Epithelial cell of esophagus (primary cell): ENCODE measurements at places on chromosomes 7 and 10.

- peak; percentile 79 for DNase-seq
These were observed 975 bp upstream of the USP54 start for GRCh38 chr10:73591935-73592699.

- no peak for DNase-seq
These were observed 47.9 kb downstream of the MTPN start for GRCh38 chr7:135929249-135929648.

DNA sequence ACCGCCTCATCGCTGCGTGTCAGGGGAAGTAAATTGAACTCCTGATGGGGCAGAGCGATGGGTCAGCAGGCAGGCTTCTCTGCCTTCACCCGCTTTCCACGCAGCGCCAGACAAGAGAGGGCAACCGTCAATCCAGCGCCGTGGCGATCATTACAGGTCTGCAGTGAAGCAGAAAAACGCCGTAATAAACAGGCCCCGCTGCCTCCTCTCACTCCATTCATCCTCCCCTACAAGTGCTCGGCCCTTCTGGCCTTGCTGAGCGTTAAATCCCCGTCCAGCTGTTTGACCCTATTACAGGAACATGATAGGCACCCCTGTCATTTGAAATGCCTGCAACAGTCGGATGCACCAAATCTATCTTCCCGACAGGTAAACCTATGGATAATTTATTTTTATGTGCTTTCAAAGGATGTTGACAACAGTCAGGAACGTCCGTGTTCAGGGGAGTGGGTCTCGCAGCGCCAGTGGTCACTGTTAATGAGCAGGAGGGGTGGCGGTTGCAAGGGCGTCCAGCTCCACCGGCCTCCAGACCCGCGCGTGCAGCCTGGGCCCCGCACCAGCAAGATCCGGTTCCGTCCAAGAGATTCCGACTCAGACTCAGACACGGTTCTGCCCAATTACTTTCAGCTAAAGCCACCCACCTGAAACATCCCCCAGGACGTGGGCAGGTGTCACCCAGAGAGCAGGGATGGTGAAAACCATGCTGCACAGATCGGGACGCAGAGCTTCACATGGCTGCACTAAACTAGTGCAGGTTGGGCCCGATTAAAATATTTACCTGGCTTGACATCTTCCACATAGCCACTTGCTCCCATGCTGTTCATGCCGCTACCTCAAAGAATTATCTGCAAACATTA is 508.0 kb upstream of the MGMT start:
- no peak for DNase-seq

DNA sequence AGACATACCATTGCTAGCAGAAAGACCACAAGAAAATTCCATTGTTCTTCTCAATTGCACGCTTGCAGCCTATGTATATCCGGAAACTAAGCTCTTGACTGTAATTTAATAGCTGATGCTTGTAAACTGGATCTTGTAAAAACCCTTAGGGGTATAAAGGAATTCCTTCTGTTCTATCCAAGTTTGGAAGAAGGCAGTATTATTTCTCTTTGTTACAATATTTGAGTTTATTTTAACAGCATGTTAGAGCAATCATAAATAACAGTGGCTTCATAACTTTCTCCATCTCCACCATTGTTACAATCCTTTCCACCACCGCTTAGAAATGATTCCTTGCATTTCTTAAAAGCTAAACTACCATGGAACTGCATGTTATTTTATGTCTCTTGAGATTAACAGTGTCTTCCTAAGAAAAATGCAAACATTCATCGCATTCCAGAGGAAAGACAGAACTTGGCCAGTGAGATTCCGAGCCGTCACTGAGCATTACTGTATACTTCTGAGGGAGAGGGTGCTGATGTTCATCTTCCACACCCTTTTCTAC is 92.5 kb downstream of the TRIL start:
- no peak for DNase-seq

- DNase-seq: no peak
These were observed 281.7 kb downstream of the BBS9 start for GRCh38 chr7:33411020-33411419.

DNA sequence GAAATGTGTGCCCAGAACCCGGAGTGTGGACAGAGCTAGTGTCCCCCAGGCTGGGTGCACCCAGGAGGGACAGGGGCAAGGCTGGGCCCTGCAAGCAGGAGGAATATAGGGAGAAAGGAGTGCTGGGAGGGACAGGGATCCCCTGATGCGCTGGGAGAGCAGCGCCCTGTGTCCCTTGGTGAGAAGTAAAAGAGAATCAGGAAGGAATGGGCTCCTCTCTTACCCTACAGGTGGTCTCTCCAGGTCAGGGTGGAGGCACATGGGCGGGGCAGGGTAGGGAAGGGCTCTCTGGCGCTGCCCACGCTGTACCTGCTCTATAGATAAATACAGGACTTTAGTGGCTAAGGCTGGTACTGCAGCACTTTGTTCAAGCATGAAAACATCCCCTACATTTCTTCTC is 753.8 kb downstream of the GRID1 start:
- no peak for DNase-seq

DNA sequence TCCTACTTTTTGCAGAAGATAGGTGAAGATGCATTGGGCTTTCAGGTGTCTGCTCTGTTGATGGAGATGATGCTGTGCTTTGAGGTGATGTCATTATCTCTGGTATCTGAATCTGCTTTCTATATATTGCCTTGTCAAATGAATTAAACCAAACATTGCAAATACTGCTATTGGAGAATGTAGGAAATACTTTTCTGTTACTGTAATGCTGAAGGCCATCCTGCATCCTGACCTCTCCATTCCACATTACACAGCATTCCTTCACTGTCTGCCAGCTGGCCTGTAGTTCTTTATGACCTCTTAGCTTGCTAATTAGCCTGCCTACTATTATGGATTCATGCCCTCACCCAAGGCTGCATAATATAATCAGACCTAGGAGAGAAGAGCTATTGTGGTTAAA is 73.2 kb downstream of the VCL start:
- no peak for DNase-seq

DNA sequence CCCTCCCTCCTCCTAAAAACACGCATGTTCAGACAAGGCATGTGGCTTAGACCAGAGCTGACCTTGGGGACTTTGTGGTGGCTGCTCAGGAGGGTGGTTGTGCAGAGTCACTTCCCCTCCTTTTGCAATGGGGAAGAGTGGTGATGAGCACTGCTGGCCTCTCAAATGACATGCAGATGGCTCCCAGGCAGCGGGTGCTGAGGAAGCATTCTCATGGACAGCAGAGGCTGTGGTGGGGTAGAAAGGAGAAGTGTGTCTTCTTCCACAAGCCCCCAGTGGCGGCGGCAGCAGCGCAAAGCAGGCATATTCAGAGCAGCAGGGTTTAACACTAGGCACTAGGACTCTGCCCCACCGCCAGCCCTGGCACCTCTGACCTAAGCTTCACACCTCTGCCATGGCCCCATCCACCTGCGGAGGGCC is 105.9 kb upstream of the ANLN start:
- no peak for DNase-seq

DNA sequence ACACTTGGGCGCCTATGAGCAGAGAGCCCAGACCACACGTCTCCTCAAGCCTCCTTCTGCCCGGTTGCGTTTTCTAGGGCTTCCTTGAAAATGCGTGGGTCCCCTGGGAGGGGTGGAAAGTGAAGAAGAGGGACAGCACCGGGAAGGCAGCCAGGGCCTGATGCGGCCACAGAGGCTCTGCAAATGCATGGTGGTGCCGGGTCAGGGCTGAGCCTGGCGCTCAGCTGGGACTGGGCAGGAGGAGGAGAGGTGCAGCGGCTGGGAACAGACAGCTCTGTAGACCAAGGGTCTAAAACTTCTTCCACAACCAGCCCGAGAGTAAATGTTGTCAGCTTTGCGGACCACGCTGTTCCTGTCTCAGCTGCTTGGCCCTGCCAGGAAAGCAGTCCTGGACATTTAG is 1.6 kb downstream of the DPYSL4 start:
- no peak for DNase-seq

DNA sequence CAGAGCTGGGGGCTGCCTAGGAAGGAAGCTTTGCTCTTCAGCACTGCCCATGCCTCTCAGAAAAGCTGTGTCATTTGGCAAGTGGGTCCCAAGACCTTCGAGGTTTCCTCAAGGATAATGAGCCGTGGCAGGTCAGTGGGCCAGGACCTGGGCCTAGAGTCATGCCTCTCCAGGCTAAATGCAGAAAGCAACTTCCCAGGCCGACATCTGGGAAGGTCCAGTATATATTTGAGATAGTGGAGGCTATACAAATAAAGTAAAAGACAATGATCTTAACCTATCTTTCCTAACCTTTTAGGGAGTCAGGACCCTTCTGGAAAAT is 2.4 kb upstream of the HOXA10 start:
- DNase-seq: no peak

GRCh38 chr7:16412274-16413254 is 8.8 kb downstream of the CRPPA start:
- DNase-seq: no peak

DNA sequence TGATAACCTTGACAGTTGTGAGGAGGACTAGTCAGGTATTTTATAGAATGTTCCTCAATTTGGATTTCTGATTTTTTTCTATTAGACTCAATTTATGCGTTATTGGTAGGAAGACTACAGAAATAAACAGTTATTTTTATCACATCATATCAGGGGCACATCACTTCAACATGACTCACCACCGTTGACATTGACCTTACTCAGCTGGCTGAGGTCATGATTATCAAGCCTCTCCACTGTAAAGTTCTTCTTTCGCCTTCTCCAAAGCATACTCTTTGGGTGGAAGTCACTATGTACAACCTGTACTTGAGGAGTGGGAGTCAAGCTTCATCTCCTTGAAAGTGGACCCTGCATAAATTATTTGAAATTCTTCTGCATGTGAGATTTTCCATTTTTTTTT is 194.3 kb upstream of the IGFBP3 start:
- no peak for DNase-seq

GRCh38 chr7:41875513-41875912 is 172.6 kb upstream of the INHBA start:
- no peak for DNase-seq

- no peak for DNase-seq
These were observed 3.1 kb downstream of the HERPUD2 start for GRCh38 chr7:35691827-35692307.

DNA sequence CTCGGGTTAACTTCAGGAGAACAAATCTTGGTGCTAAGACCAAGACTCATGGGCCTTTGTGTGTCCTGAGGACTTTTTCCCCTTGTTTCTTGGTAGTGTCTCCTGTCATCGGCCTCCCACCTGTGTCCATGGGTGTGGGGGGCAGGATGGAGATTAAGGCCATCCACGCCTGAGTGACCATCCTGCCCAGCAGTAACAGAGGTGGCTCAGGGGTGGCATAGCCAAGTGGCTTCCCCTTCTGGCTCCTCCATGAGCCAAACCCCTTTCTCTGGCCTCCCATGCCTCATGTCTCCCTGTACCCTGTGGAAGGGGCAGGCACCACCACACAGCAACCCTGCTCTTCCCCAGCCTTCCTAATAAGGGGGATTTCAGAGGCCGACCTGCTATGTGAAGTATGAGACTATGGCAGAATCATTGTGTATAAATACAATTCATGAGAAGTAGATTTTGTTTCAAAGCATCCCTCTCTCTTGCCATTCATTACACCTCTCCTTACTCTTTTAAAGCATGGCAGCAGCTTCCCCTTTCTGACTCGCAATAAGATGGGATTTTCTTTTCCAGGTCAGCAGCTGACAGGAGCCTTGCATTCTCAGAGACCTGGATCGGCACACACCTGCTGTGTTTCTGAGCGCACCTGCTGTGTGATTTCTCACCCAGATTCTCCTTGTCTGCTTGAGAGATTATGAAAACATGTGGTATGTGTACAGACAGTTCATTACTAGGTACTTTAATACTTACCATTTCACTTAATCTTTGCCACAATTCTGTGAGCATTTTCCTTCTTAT is 102.5 kb downstream of the XPNPEP1 start:
- DNase-seq: no peak

DNA sequence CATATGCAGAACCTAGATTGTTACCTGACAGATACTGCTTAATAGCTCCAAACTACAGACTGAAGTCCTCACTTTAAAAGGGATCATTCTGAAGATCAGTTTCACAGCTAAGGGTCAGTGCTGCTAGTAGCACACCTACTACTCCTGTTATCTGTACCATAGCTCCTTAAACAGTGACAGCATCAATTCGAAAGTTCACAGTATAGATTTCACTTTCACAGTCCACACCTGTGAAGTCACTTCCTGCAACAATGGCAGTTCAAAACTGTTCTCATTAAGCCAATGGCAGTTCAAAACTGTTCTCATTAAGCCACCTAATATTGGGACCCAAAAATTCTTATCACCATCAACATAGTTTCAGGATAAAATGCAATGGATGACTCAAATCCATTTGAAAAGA is 10.7 kb upstream of the FHIP2A start:
- DNase-seq: no peak

- no peak for DNase-seq
These were observed 112.2 kb downstream of the VIM start for GRCh38 chr10:17340144-17340829.

GRCh38 chr10:74863551-74863950 is 37.2 kb downstream of the KAT6B start:
- peak; percentile 25 for DNase-seq

DNA sequence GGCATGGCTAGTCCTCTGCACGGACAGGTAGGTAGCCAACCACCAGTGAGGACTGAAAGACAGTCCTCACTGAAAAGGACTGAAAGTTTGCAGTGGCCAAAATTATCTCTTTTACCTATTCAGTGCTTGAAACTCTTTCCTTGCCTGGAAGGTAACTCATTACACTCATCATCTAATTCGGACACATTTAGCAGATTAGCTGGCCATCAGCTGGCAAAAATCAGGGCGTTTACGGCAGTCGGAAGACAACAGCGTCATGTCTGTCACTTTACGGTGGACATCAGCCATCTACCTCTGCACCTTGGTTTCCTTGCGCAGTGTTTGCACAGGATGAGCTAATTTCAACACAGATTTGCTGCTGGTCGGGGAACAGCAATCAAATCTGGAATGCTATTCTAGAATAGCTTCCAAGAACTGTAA is 740 bp downstream of the ANXA7 start:
- DNase-seq: peak; percentile 41

DNA sequence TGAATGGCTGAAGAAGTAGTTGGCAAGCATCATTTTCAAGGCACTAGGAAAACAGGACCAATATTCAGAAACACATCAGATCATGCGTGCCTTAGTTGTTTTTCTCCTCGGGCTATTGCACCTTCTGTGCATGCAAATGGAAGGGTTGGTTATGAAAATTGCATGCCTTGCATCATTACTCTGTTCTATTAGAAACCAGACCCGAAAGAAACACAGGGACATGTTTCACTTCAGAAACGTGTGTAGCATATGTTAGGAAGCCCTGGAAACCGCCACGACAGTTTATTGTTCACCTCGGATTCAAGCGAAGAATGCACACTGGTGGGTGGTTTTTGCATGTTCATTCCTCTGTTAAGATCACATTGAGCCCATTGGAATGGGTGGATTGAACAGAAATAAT is 214.7 kb downstream of the FRMD4A start:
- DNase-seq: no peak
